LNCaP clone FGC (cell line): ENCODE measurements at places on chromosomes 4 and X.

- DNase-seq, result no peak
Measured at GRCh38 chr4:113276464-113277170, 227.2 kb downstream of the ANK2 start.

DNA sequence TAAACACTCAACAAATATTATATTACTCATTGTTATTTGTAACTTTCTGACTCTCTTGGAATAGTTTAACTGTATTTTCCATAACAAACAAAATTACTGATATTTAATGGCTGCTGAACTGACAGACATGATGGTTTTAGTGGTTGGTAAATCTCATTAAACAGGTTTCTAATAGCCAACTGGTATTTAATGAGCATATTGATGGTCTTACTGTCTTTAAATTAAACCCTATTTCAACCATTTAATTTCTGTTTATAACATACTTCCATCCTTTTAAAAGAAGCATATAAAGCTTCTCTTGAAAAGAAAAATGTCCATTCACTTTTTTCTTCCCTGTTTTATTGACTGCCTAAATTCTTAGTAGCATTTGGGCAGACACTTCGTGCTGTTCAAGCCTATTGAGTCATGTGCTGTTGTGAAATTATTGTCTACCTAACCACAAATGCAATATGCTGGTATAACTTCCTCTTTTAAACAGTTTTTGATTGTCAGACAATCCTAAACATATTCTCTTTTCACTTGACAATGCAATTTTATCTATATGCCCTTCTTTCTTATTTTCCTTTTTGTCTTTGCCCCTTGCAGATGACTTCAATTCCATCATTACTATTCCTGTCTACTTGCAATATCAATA, 163.9 kb upstream of the SLC7A11 start:
- DNase-seq, result no peak

DNA sequence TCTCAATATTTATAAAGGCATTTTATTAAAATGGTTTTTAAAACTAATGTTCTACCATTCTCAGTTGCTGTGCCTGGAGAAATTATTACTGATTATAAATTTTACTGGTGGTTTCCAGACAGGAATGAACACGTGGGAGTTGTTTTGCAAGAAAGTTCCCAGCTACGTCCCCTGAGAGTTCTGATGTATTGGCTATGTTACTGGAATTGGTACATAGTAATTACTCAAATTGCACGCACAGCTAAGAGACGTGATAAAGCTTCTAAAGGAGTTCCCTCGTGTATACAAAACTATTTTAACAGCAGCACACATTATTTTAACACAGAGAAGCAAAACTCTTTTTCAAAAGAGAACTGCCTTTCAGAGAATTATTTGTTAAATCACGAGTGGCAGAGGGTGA, 292.2 kb downstream of the NLGN4X start:
- DNase-seq, result no peak

GRCh38 chr4:37224854-37225253, 19.7 kb upstream of the NWD2 start:
- DNase-seq, result no peak

- DNase-seq, result no peak
Measured at GRCh38 chr4:125666635-125667034, 351.9 kb downstream of the FAT4 start.

- no peak for DNase-seq
Measured at GRCh38 chrX:107971636-107972035, 10.5 kb downstream of the TEX13B start.

GRCh38 chr4:69787879-69788278, 27.5 kb upstream of the SULT1B1 start:
- no peak for DNase-seq

- DNase-seq, result peak; percentile 21
Measured at GRCh38 chrX:107775734-107776511, at the start of gene TSC22D3. TSS of gene TSC22D3 (minus strand) at chrX:107775787. CDS start at chrX:107775419, 368 bp downstream.

DNA sequence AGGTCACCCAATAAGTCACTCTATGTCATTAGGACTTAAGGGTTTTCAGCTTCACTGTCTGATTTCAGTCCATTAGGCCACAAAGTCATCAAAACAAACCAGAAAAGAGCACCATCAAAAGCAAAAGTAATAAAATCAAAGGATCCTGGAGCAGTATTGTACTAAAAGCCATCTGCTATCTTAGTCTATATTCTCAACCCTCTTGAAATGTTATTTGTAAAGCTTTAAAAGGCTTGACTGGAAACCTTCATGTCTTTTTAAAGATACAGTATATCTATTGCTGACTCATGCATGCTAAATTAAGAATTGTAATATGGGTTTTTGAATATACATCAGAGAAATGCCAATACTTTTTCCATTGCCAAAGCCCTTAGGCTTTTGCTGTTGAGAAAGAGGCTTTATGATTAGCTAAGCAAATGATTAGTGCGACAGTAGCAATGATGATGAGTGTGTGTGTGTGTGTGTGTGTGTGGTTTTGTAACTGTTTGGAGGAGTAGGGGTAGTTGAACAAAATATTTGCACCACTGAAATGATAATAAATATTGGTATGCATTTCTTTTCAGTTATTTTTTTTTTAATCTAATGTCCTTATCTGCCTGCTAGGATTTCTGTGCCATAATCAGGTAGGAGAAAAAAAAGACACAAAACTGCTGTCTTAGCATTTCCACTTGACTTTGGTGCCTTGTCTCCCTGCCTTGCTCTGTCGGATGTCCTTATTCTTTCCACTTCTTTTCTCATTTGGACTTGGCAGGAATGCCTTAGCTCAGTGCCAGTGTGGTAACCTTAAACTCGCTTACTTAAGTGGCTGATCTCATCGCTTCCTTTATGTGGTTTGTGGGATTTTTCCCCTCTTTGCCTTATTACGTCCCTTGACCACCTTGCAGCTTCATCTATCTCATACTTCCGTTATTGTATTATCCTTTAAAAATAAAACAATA, 119.7 kb downstream of the PCDH7 start:
- DNase-seq, result no peak

DNA sequence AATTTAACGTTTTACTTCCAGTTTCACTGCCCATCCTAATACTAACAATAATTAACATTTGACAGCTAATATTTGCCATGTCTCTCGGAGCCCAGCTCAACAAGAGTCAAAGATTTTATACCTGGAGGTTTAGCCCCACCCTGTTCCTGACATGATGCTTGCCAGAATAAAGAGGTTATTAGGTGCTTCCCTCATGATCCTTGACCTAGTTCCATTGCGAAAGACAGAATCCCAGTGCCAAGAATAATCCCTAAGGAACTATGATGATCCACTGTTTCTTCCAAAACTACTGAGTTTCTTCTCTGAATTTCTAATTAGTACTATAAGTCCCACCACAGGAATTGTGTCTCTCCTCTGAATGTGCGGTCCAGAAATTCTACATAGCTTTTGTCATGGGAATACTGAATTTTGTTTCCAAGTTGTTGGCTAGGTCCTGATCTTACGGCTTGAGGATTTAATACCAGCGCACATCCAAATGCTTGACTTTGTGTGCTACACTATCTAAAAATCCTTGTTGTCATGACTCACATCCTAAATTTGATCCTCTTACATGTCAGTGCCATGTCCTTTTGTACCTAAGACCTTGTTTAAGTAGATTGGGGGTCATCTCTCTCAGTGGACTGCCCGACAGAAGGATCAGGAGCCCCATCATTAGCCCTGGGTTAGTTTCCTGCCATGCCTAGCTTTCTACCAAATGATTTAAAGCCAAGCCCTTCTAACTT, 23.1 kb downstream of the ANTXR2 start:
- DNase-seq, result no peak

GRCh38 chr4:8745826-8746225, 125.8 kb downstream of the HMX1 start:
- no peak for DNase-seq

- DNase-seq, result peak; percentile 26
Measured at GRCh38 chrX:141176586-141177451, at the start of gene LDOC1. TSS of gene LDOC1 (minus strand) at chrX:141177129. CDS start at chrX:141177021, 108 bp downstream.

- no peak for DNase-seq
Measured at GRCh38 chr4:1329408-1330371, 17.3 kb upstream of the UVSSA start.

- DNase-seq, result no peak
Measured at GRCh38 chrX:14491689-14492088, 37.6 kb upstream of the GLRA2 start.

DNA sequence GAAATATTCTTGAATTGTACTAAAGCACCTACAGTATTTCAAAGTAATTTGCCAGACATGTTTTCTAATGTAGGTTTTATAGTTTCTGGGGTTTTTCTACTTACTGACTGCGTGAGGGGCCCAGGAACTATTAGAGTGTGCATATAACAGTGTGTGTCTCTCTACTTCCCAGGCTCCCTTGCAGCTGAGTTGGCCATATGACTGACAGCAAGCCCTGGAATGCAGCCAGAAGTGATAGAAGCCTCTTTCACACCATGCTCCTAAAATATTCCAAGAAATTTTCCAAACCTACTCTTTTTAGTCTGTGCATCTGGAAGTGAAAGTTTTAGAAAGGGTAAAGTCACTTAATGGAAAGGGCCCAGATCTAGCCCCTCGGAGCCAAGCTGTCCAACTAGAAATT, 96.7 kb upstream of the SLC7A11 start:
- DNase-seq, result no peak

- DNase-seq, result no peak
Measured at GRCh38 chr4:185566972-185567371, 31.7 kb upstream of the PDLIM3 start.

DNA sequence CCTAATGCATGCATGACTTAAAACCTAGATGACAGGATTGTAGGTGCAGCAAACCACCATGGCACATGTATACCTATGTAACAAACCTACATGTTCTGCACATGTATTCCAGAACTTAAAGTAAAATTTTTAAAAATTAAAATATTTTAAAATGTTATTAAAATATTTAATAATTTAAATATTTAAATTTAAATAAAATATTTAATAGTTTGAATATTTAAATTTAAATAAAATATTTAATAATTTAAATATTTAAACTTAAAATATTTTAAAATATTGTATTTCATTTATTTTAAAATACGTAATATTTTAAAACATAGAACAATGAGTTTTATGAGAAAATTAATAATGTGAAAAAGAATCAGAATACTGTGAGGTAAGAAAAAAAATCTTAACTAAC, 117.9 kb downstream of the SLC39A8 start:
- DNase-seq, result no peak

- no peak for DNase-seq
Measured at GRCh38 chrX:21412883-21413282, 38.7 kb downstream of the CNKSR2 start.

DNA sequence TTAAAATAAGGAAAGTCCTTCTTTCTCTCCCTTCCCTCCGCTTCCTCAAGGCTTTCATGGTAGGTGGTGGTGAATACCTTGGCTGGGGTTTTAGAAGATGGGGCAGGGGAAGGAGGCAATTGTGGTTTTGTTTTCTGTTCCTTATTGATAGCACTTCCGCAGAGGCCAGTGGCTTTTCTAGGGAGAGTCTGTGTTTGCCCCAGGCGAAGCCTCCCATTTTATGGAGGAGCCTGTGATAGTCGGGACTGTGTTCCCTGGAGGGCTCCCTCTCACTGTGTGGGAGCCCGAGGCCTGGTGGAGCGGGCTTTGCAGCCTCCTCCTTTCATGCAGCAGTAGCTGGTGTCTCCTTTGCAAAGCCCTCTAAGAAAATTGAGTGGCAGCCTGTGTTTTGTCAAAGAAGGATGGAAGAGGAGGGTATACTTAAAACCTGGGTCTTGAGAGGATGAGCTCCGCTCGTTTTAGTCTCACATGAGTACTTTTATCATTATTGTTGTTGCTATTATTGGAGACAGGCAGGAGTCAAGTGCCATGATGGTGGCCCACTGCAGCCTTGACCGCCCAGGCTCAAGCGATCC, 29.8 kb upstream of the STOX2 start:
- DNase-seq, result no peak

DNA sequence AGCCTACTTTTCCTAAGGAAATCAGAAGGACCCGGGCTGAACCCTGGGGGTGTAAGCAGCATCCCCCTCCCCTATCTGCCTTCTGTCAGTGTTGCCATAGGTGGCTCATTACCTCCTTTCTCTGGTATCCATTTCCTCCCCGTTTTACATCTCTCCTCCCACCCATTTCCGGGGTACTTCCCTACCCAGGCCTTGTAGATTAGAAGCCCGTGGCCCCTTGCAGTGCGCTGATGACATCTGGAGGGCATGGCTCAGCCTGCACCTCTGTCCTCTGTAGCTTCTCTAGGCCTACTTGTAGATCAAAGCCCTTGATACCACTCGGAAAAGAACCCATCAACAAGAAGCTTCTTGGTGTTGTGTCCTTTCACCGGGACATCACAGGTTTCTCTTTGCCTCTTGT, 71.8 kb downstream of the NBDY start:
- DNase-seq, result no peak

DNA sequence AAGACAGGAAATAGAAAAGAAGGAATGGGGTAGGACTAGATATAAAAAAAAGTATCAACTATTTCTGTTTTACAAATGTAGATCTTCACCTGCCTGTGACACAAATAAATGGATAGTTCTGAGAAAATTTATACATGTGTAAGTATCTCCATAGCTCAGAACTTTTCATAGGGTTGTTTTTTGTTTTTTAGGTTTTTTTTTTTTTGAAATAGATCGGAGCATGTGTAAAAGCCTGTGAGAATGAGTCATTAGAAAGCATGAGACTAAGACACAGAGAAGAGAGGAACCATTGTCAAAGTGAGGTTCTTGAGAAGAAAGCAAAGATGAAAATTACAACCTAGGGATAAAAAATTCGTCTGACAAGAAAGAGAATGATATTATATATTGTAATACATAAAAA, 481.6 kb downstream of the PABPC4L start:
- DNase-seq, result no peak

DNA sequence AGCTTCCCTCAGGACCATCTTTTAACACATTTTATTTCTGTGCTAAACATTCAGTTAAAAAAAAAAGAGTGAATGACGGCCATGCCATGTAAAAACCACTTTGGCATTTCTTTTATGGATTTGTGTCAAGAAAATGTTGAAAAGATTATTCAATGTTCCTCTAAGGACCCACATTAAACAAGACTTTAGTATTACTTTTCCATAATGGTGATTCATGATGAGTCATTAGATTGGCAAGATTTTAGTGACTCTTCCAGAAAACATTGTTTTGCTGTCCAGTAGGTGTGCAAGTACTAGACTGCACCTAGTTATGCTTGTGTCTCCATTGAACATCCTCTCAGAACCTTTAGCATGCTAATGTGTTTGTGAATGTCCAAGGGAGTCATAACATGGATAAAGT, 748.6 kb downstream of the STPG2 start:
- DNase-seq, result no peak

DNA sequence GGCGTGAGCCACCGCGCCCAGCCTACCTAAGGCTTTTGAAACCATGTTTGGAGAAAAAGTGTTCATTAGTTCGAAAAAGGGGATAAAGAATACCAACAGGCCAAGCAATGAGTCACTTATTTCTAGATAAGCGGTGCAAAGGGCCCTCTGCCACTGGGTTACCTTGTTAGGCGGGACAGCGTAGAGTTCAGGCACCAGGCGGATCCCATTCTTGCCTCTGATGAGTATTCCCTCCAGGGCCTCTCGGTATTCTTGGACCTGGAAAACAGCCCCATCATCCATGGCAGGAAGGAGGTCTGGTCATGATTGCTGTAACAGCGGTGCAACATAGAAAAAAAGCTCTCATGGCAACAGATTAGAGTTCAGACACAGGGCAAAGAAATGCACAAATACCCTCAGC, 48.0 kb downstream of the PHKA2 start:
- DNase-seq, result no peak

GRCh38 chr4:48698029-48698971, 81.8 kb downstream of the FRYL start:
- no peak for DNase-seq
